KBM-7 (cell line): ENCODE measurements at places on chromosomes 2 and 18.

DNA sequence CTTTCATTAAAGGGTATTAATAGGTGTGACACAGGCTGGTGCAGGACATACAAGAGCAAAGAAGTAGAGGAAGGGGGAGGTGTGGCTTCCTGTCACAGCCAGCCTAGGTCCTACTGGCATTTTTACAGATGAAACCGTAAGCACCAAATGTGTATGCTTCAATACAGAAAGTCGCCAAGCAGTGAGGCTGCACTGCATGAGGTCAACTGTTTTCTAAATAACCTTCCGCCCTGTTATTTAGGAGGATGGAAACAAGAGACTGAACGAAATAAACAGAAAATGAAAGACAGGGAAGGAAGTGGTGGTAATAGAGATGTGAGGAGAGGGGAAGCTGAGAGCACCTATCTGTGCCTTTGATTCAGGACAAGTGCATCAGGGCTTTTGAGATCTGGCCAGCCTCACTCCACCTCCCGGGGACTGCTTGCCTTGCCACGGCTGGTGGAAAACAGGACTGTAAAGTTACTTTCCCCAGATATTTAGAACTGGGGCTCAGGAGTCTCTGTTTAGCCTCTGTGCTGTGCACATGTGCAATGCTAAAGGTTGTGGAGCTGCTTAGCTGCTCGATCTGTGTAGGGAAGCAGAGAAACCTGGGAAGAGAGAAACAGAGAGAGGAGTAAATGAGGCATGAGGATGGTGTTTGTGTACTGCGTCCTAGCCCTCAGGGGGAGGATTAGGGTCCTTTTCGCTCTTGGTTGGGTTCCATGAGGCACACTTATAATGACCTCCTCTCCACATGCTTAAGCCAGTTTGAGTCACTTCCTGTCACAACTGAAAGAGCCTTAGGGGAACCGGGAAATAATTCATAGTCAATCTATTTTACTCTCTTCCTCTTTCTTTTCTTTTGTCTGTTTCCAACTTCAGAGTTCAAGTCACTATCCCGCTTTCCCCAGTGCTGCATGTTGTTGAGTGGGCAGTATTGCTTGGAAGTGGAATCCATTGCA, 62.3 kb upstream of the BOD1L2 start:
- peak; percentile 85 for DNase-seq

GRCh38 chr2:133369901-133370658, 198.2 kb downstream of the NCKAP5 start:
- no peak for DNase-seq

- no peak for DNase-seq
These were observed 78.6 kb downstream of the NDUFA10 start for GRCh38 chr2:239946562-239946863.

DNA sequence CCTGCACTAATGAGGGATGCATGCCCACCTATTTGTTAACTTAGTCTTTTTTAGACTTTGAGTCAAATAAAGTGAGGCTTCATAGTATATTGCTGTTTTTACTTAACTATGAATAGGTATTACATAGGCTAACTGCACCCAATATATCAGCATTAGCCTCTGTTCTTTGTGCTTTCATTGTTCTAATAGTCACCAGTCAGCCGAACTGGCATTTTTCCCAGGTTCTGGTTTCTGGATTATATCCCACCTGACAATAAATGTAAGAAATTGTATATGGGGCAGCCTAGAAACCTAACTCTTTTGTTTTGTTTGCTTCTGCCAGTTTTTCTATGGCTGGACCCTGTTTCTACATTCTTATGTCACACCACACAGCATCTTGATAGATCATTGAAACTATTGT, 1672.4 kb upstream of the LRRTM1 start:
- no peak for DNase-seq

DNA sequence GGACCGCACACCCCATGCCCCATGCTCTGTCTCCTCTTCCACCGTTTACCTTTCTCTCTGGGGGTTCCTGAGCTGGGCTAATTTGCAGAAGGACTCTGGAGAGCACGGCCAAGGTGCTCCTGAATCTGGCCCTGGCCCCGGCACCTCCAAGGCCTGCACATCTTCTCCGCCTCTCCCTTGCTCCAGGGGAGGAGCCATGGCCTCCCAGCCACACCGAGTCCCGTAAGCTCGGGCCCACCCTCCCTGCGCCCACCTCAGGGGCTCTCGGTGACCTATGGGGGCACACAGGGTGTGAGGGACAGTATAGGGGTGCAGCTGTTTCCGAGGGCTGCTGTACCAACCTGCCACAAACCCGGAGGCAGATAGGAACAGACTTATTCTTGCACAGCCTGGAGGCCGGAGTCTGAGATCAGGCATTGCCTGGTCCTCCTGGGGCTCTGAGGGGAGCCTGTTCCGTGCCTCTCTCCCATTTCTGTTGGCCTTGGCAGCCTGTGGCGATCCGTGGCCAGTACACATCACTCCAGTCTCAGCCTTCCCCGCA, 127.3 kb upstream of the GPC1 start:
- DNase-seq: no peak

GRCh38 chr2:241656190-241656741, 18.8 kb downstream of the ATG4B start:
- DNase-seq: no peak

DNA sequence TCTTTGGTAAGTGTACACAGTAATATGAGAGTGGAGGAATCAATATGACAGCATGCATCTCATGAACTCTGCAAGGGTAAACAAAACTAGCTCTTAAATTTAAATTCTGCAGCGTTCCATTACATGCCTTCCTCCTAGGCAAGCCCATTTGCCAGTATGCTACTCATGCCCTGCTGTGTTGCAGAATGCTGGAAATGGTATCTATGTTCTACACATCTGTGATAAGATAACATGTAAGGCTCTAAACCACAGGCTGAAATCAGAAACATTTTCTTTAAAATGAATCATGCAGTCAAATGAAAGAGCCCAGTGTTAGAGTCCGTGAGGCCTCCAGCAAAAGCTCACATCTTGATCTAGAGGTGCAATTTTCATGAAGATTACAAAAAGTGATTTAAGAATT, 112.8 kb upstream of the FN1 start:
- no peak for DNase-seq

DNA sequence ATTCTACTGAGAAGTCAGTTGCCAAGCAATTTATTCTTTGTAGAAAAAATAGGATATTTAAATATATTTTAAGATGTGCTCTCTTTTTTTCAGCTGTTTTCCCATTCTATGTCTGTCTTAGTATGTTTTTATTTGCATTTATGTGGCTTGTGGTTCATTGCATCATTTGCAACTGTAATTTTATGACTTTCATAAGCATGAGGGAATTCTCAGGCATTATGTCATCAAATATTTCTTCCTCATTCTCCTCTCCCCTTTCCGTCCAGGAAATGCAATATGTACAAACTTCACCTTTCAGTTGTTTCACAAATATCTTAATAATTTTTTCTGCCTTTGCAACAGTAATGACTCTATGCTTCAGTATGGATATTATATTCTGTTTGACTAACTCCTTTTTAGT, 560.2 kb upstream of the LRATD1 start:
- DNase-seq: no peak

DNA sequence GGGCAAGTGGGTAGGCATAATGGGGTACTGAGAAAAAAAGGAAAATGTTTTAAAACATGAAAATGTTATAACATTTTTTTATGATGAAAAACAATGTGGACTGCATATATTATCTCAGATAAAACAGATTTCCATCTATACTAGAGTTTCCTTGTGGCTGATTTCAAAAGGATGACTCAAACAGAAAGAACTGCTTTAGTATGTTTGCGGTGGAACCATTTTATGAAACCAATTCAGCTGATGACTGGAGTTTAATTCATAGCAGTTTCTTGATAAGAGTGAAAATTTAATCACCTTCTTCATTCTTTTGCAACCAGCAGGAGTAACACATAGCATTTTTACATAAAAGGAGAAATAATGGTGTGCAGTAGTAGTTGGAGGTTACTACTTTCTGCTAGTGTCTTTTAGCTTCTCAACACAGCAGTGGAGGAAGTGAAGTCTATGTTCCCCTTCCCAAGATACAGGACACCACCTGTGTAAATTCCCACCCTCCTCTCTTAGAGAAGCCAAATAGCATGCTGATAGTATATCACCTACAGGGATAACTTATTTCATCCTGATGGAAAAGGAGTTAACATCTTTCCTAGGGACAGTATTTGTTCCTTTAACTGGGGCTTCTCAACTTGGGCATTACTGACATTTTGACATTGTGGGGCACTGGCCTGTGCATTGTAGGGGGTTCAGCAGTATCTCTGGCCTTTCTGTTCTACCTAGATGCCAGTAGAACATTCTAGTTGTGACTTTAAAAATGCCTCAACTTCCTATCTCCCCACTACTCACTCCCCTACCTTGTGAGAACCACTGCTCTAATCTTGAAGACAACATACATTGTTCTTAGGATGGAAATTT, 29.9 kb downstream of the PELI1 start:
- no peak for DNase-seq

DNA sequence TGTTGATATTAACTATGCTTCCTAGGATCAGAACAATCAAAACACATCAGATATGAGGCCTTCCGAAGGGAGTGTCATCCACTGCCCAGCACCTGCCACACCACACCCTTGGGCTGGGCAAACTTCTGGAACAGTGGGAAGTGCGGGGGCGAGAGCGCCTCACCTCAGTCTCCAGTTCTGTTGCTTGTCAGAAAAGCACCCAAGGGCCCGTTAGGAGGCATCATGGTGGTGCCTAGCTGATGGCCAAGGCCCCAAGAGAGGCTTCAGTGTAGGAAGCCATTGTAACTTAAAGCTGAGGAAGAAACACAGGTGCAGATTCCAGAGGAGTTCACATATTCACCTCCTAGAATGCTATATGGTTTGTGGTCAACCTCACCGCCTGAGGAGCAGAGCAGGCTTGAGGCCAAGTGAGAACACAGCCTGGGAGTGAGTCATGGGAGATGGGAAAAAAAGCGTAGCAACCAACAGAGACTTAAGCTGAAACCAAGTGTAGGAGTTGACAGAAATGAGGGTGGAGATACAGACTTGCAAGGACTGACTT, 85.1 kb upstream of the ATL2 start:
- peak; percentile 44 for DNase-seq

DNA sequence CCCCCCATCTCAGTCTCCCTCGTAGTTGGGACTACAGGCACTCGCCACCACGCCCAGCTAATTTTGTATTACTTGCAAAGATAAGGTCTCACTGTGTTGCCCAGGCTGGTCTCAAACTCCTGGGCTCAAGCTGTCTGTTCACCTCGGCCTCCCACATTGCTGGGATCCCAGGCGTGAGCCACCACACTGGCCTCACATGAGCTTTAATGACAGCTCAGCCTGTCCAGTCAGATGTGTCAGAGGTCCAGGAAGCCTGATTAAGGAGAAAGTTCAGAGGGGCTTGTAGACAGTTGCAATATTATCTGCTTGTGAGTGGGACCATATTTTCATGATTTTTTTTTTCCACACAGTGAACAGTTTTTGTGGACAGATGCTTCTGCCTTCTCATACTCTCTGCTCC, 82.0 kb downstream of the LIMS1 start:
- DNase-seq: no peak

- DNase-seq: no peak
These were observed 304.8 kb upstream of the CCDC68 start for GRCh38 chr18:55264108-55264507.

DNA sequence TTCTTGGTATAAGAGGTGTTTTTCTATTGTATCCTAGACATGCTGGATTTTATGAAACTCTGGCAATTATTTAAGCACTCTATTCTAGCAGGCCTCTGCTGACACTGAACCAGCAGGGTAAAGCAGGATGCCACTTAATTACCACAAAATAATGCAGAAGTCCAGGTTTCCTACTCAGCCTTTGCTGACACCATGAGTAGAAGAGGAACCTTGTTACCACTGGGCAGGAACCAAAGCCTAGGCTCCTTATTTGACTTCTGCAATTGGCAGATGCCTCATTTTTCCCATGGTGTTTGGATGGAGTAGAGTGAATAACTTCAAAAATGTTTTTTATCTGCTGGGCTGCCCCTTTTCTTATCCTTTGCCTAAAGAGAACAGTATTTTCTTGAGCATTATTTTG, 60.8 kb downstream of the THNSL2 start:
- DNase-seq: no peak

- DNase-seq: no peak
These were observed 168.7 kb upstream of the NCK2 start for GRCh38 chr2:105576050-105576439.
